Activated CD8-positive, alpha-beta memory T cell treated with anti-CD3 and anti-CD28 coated beads, Interleukin-2, amount 10 ng/mL, durations not matched to agents 7 days and 5 days (primary cell): ENCODE measurements at places on chromosomes 1 and 21. TPM values are rescaled to one million over a fixed set of nuclear protein-coding genes. Genes with fewer than 3 reads are reported as not detected.

The LIN28A gene
- total RNA-seq: not detected

The FGR gene
- total RNA-seq: 0.30 TPM

The ACOT11 gene
- 0.58 TPM for total RNA-seq

The MX1 gene
- 544 TPM for total RNA-seq

The RNU1-3 gene
- total RNA-seq: 3,744 TPM
